ENCODE measurements at places on chromosomes 1 and 21. TPM values are rescaled to one million over a fixed set of nuclear protein-coding genes. Genes with fewer than 3 reads are reported as not detected.

DNA sequence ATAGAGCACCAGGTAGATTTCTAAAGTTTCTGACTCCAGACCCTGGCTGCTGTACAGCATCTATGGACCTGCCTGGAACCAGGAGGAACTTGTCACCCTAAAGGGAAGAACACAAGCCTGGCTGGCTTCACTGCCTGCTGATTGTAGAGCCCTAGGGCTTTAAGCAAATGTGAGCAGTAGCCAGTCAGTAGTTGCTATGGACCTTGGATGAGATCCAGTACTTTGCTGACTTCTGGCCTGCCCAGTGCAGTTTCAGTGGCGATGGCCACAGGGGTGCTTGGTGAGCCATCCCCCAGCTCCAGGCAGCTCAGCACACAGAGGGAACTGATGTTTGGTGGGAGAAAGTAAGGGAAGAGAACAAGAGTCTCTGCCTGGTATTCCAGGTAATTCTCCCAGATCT is 68.4 kb downstream of the ATP6V1G3 start:
- no peaks in the 10 kb centered on the region for H3K27me3 ChIP-seq
- H3K36me3 ChIP-seq, result no peaks in the 10 kb centered on the region
- no peaks in the 10 kb centered on the region for H3K4me1 ChIP-seq
- H3K27ac ChIP-seq, result no peak overlapping the region

GRCh38 chr1:75589637-75590036 is 21.3 kb downstream of the SLC44A5 start:
- no peak overlapping the region for H3K27ac ChIP-seq
- H3K27me3 ChIP-seq, result peaks cover 8% of the 10 kb centered on the region
- DNase-seq, result no peak
- H3K36me3 ChIP-seq, result no peaks in the 10 kb centered on the region
- H3K4me1 ChIP-seq, result no peaks in the 10 kb centered on the region
- no peak overlapping the region for H3K4me3 ChIP-seq

TBX15 gene
- not detected for total RNA-seq

DNA sequence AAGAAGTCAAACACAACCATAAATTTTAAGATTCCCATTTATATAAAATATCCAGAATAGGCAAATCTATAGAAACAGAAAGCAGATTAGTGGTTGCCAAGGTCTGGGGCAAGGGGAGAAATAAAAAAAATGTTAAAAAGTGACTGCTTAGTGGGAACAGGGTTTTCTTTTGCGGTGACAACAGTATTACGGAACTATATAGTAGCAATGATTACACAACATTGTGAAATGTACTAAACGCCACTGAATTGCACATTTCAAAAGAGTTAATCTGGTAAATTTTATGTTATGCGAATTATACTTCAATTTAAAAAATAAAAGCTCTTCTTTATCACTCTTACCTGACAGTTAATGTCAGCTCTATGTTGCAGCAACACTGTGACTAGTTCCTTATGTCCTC is 105.2 kb downstream of the ACBD6 start:
- no peak for DNase-seq
- no peak overlapping the region for H3K27ac ChIP-seq
- no peaks in the 10 kb centered on the region for H3K4me1 ChIP-seq
- no peaks in the 10 kb centered on the region for H3K27me3 ChIP-seq
- H3K4me3 ChIP-seq, result no peak overlapping the region

PLPPR5 gene
- total RNA-seq, result not detected

- H3K27me3 ChIP-seq, result peaks cover 9% of the 10 kb centered on the region
- peaks cover 2% of the 10 kb centered on the region for H3K4me1 ChIP-seq
- H3K27ac ChIP-seq, result no peak overlapping the region
- H3K36me3 ChIP-seq, result no peaks in the 10 kb centered on the region
Measured at GRCh38 chr1:51170342-51170741, 65.7 kb upstream of the RNF11 start.

DNA sequence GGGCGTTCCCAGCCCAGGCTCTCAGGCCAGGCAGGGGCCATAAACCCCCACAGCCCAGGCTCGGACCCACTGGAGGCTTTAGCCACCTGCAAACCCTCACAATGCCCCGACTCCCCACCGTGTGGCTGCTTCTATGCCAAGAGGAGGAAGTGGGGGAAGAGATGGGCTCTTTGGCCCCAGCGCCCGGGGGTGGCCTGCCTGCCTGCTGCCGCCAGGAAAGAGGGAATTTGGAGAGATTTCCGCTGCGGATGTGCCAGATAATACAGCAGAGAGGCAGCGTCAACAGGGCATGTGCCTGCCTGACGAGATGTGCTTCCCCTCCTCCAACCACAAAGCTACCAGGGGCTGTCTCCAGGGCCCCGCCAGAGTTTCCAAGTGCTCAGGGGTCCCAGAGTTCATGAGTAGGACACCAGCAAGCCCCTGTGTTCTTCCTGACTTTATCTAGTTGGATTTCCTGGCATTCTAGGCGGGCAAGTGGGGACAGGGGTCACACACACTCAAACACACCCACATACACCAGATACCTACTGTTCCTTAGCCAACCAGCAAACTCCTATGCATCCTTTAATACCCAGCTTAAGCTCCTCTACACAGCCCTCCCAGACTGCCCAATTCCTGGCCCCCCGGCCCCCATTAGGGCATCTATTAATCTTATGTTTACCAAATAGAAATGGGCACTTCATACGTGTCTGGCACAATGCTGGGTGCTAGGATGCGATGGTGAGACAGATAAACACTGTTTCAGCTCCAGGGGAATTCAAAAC is 14.1 kb downstream of the EPHA2 start:
- DNase-seq, result no peak
- H3K36me3 ChIP-seq, result no peaks in the 10 kb centered on the region
- no peaks in the 10 kb centered on the region for H3K27me3 ChIP-seq

DNA sequence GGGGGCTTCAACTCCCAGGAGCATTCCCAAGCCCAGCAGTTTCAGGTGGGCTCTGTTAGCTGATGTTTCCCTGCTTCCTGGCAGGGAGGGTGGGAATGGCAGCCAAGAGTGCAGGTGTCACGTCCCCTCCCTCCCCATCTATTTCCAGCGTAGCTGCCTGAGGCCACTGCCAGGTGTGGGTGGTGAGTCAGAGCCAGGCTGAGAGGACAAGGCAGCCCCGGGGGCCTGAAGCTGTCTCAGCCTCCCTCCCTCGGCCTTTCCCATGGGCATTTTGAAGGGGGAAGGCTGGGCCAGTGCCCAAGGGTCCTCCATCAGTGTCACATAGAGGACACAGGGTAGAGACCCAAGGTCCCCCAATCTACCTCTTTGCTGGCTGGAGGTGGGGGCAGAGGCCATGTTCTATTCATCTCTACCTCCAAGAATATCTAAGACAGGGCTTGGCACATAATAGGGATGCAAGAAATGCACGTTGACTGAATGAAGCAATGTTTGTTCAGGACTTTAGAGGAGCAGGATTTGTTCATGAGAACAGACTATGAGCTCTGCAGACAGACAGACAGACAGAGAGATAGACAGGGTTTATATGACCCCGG is 34.4 kb upstream of the ID3 start:
- H3K27me3 ChIP-seq, result no peaks in the 10 kb centered on the region
- H3K36me3 ChIP-seq, result no peaks in the 10 kb centered on the region
- no peak overlapping the region for H3K4me3 ChIP-seq

DNA sequence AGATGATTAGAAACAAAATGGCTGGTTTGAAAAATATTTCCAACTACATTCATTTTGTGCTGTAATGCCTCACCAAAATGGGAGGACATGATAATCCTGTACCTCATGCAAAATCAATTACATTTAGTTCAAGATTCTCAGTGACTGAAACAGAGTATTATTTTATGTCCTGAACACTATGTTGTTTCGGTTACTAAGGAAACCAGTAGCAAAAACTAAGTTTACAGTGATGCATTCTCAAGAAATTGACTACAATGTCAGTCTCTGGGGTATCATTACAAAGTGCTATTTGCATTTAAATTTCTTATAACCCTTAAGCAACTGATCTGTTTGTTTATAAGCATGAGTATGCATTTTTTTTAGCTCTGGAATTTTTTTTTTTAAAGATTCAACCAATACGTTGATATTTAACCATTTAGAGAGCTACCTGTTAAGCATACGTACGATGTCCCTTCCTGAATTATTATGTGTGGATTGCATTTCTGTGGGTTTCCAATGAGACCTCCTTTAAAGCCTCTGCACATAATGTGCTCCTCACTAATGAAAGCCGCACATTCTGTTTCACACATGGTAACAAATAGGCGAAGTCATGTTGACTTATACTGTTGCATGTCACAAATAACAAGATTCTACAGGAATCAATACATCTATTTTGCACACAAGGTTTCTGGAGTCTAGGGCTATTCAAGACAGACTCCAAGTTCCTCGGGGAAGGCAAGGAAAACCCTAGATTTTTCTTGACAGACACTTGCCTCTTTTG is 1035.7 kb downstream of the ADGRL2 start:
- H3K27ac ChIP-seq, result no peak overlapping the region

- H3K27ac ChIP-seq, result no peak overlapping the region
- no peak overlapping the region for H3K4me3 ChIP-seq
- no peaks in the 10 kb centered on the region for H3K27me3 ChIP-seq
- H3K4me1 ChIP-seq, result peaks cover 5% of the 10 kb centered on the region
- DNase-seq, result no peak
Measured at GRCh38 chr1:187338762-187339412, 510.1 kb downstream of the PLA2G4A start.

DNM3 gene
- 1.1 TPM for total RNA-seq

- H3K27ac ChIP-seq, result no peak overlapping the region
- no peak overlapping the region for H3K4me3 ChIP-seq
- H3K27me3 ChIP-seq, result peaks cover 6% of the 10 kb centered on the region
- H3K4me1 ChIP-seq, result no peaks in the 10 kb centered on the region
- H3K36me3 ChIP-seq, result no peaks in the 10 kb centered on the region
- no peak for DNase-seq
Measured at GRCh38 chr1:229365569-229365968, 22.7 kb upstream of the CCSAP start.

LCE6A gene
- total RNA-seq, result not detected

DNA sequence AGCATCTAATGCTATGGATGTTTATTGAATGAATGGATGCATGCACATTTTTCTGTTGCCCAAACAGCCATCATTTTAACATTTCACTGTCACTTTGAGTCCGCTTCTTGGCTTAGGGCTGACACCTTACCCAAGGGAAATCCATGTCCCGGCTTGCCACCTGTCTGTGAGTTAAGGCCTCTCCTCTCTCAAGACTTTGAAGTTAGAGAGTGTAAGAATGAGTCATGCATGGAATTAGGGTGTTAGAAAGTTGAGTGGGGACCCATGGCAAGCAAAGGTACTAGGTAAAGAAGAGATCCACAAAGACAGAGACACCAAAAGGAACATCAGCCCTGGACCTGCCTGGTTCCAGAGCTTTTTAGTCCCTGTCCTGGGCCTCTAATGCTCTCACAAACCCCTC is 35.1 kb downstream of the ATP1A1 start:
- H3K27ac ChIP-seq, result peak overlapping the region; percentile 16
- no peak for DNase-seq
- peaks cover 44% of the 10 kb centered on the region for H3K36me3 ChIP-seq

- DNase-seq, result no peak
- no peaks in the 10 kb centered on the region for H3K4me1 ChIP-seq
- H3K36me3 ChIP-seq, result peaks cover 2% of the 10 kb centered on the region
Measured at GRCh38 chr21:42695697-42696380, 42.4 kb downstream of the PDE9A start.

PIK3R3 gene
- 0.78 TPM for total RNA-seq

- no peaks in the 10 kb centered on the region for H3K36me3 ChIP-seq
- H3K4me3 ChIP-seq, result no peak overlapping the region
- peak overlapping the region; percentile 34 for H3K27ac ChIP-seq
- peaks cover 36% of the 10 kb centered on the region for H3K4me1 ChIP-seq
Measured at GRCh38 chr1:156836041-156836654, 19.5 kb upstream of the SH2D2A start.

DNA sequence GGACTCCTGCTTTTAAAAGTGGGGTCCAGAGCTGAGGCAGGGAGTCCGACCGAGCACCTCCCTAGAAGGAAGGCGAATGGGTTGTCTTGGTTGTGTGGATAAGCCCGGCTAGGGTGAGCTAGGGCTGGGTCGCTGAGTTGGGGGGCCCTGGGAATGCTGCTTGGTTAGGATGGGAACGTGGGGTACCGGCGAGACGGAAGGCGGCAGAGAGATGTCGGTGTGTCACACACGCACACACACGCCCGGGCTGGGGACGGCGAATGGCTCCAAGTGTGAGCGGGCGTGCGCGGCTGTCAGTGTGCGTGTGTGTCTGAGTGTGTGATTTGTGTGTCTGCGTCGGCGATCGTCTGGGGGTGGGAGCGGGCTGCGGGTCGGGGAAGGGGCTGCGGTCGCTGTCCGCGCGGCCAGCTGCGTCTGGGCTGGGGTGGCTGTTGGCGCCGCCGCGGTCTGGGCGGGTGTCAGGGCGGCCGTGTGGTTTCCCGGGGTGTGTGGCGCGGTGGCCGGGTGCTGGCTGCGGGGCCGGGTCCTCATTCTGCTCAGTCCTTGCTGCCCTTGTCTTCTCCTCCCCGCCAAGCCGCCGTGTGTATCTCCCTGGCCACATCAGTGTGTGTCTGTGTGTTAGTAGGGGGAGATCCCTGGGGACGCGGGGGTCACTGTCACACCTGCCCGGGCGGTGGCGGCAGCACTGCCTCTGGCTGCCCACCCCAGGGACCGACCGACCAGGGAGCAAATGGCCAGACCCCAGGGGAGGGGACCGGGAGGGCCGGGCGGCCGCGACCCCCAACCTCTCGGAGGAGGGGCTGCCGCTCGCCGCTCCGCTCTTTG is 1.1 kb downstream of the EFNA3 start:
- peaks cover 35% of the 10 kb centered on the region for H3K27me3 ChIP-seq
- peak overlapping the region; percentile 15 for H3K27ac ChIP-seq
- peaks cover 1% of the 10 kb centered on the region for H3K36me3 ChIP-seq
- DNase-seq, result peak; percentile 45
- H3K4me3 ChIP-seq, result peak overlapping the region; percentile 61

- peak; percentile 66 for DNase-seq
- H3K4me3 ChIP-seq, result no peak overlapping the region
- no peak overlapping the region for H3K27ac ChIP-seq
- peaks cover 30% of the 10 kb centered on the region for H3K4me1 ChIP-seq
Measured at GRCh38 chr1:172429331-172430127, 9.0 kb downstream of the C1orf105 start.

GRCh38 chr1:205927676-205928075 is 15.6 kb downstream of the SLC26A9 start:
- H3K36me3 ChIP-seq, result no peaks in the 10 kb centered on the region
- DNase-seq, result no peak
- H3K4me3 ChIP-seq, result no peak overlapping the region
- no peak overlapping the region for H3K27ac ChIP-seq

BNIPL gene
- total RNA-seq, result 1.6 TPM

DNA sequence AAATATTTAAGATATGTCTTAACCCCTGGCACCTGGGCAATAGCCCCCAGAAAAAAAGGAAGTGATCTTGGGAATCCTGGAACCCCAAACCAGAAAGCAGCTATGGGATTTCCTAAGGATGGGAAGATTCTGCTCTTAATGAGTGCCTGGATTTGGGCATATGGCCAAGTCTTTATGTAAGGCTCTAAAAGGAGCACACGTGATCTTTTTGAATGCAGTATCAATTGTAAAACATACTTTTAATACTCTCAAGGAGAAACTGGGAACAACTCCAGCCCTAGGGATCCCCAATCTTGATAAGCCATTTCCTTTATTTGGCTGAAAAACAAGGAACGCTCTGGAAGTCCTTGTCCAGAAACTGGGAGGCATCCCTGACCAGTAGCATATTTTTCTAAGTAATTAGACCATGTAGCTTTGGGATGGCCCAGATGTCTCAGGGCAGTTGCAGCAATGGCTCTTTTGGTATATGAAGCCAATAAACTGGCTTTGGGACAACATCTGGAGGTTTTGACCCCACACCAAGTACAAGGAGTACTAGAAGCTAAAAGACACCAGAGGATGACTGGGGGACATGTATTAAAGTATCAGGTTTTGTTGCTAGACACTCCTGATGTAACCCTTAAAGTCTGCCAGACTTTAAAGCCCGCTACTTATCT is 80.9 kb upstream of the KIAA0040 start:
- H3K4me3 ChIP-seq, result no peak overlapping the region
- H3K36me3 ChIP-seq, result no peaks in the 10 kb centered on the region
- H3K4me1 ChIP-seq, result peaks cover 5% of the 10 kb centered on the region
- no peak for DNase-seq

Data from activated CD4-positive, alpha-beta T cell treated with anti-CD3 and anti-CD28 coated beads for 36 hours (primary cell).